Stimulated activated CD8-positive, alpha-beta memory T cell treated with anti-CD3 and anti-CD28 coated beads, Interleukin-12 subunit alpha, Interleukin-12 subunit beta, amount 100 ng/mL, for 1 hour (primary cell): ENCODE measurements at places on chromosomes 16 and 17.

- DNase-seq: no peak
Measured at GRCh38 chr17:2397247-2398171, 3.4 kb downstream of the MNT start.

DNA sequence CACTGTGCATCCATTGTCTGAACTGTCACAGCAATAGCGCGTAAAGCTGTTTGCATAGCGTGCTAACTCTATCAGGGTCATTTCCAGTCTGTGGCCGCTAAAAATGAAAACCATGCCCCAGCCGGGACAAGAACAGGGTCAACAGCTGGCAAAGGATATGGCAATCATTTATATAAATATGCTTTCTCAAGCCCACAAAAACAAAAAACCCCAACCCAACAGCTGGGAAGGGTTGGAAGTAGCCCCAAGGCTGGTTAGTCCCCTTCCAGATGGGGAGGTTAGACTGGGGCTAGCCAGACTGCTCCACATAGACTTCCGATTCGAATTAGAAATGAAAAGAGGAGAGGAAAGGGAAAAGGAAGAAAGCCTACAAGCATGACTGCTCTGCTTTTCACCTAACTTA is 203.3 kb upstream of the TBX2 start:
- no peak for DNase-seq

- no peak for DNase-seq
Measured at GRCh38 chr17:3043737-3044365, 19.6 kb downstream of the OR1D5 start.

GRCh38 chr17:48121923-48122664 is 14.5 kb downstream of the SNX11 start:
- DNase-seq: no peak

DNA sequence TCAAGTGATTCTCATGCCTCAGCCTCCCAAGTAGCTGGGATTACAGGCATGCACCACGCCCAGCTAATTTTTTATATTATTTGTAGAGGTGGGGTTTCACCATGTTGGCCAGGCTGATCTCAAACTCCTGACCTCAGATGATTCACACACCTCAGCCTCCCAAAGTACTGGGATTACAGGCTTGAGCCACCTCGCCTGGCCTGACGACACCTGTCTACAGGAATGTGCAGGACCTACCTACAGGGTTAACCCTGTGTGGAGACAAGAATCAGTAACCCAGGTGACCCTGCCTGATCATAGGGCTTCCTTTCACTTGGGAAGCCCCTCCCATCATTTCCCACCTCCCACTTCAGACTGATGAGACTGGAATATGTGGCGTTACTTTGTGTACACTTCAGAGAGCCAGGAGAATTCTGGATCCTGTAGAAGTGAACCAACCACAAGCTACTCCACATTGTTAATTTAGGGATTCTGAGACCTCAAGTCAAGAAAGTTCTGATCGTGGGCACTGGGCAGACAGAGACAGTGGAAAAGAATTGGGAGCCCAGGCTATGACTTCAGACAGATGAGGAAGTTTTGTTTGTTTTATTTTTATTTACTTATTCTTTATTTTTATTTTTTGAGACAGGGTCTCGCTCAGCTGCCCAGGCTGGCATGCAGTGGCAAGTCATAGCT is 5.7 kb upstream of the MILR1 start:
- DNase-seq: no peak

GRCh38 chr17:70076831-70077230 is 1.8 kb downstream of the KCNJ16 start:
- no peak for DNase-seq
